ENCODE measurements at places on chromosomes 5 and 9.

GRCh38 chr5:16742938-16743337, 126.1 kb upstream of the RETREG1 start:
- no peak for DNase-seq

- peak; percentile 40 for DNase-seq
These were observed 4.5 kb upstream of the CARD19 start for GRCh38 chr9:93091453-93092081.

- no peak for DNase-seq
These were observed 182.7 kb downstream of the KCNN2 start for GRCh38 chr5:114544561-114544960.

DNA sequence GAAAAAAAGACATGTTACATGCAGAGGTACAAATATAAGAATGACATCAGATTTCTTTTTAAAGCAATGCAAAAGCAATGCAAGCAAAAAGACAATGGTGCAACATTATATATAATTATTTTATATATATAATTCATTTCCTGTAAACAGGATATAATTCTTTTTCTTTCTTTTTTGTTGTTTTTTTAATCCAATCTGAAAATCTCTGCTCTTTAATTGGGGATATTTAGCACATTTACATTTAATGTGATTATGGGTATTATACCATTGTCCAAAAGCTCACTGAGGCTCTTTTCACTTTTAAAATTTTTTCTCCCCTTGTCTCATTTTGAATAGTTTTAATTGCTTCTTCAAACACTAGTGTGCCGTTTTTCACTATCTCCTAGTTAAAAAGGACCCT, 148.9 kb downstream of the FGF18 start:
- no peak for DNase-seq

GRCh38 chr5:103216137-103216536, 42.4 kb upstream of the MACIR start:
- DNase-seq: peak; percentile 46

- peak; percentile 52 for DNase-seq
These were observed 5.1 kb downstream of the IQGAP2 start for GRCh38 chr5:76408104-76408654.

GRCh38 chr9:129252937-129253802, 75.1 kb upstream of the IER5L start:
- no peak for DNase-seq

DNA sequence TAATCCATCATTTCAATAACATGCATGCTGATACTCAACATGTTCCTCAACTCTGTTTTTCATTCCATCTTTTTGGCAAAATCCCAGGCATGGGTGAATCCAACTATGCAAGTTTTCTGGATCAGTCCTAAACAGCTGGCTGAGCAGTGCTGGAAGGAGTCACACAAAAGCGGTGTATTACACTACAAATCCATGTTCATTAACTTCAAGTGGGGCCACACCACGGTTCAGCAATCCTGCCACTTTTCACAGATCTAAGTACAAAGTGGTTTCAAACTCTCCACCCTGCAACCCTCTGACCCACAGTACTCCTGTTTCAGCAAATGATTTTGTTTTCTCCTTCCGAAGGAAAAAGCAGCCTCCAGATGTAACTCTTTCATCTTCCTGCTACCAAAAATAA, 222.5 kb downstream of the EPB41L4A start:
- DNase-seq: no peak

- no peak for DNase-seq
These were observed 320.2 kb downstream of the CTNND2 start for GRCh38 chr5:11584017-11584416.

GRCh38 chr9:92950359-92950955, 3.1 kb downstream of the FGD3 start:
- no peak for DNase-seq

DNA sequence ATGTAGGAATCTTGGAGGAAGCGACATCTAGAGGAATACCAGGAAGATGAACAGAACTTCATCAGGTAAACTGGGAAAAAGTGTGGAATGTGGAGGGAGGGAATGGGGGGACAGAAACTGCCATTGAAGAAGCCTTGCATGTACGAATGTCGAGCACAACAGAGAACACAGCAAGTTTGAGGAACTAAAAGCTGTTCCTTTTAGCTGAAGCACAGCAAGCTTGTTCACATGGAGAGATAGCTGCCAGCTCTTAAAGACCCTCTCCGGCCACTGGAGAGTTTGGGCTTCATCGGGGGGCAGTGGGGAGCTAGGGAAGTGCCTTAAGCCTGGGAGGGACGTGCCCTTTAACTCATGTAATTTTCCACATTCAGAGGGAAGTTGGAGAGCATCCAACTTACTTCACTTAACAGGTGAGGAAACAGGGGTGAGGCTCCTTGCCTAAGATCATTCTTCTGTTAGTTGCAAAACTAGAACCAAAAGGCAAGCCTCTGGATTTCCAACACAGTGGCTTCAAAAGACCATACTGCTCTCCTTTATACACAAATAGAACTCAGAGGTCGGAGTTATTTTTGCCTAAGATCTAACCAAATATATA, 2.3 kb upstream of the CYFIP2 start:
- DNase-seq: no peak

DNA sequence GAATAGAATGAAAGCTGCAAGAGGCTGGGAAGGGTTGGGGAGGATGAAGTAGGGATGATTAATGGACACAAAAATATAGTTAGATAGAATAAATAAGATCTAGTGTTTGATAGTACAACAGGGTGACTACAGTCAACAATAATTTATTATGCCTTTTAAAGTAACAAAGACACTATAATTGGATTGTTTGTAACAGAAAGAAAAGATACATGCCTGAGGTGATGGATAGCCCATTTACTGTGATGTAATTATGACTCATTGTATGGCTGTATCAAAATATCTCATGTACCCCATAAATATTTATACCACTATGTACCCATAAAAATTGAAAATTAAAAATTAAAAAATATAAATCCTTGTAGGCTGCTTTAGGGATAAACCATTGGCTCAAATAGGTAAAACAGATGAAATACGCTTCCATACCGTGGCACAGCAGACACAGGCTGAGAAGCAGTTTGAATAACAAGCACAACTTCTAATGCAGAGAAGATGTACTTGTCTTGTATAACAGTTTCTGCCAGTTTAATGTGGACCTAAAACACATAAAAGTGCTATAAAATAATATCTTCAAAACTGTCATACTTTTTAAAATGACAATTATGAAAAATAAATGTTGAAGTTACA, 34.9 kb downstream of the APBA1 start:
- no peak for DNase-seq

GRCh38 chr9:72149231-72149975, at the start of gene GDA:
Gene GDA, plus strand, starts transcription at chr9:72149440. Its CDS starts 120 bp downstream, at chr9:72149560.
- peak; percentile 17 for DNase-seq

DNA sequence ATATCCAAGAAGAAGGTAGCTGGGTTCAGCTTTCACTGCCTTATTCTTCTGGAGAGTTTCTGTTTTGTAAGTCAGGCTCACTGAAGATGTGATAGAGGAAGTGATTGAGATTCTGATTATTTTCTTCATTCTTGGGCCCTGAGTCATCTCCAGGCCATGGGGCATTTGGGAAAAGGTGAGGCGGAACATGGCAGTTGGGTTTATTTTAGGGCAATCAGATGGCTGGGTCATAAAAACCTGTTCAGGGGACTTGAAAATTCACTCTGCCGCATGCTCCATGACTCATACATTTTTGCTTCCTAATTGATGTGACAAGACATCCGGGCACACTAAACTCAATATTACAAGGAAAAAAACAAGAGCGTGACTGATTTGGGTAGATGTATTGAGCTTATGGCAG, 265.7 kb upstream of the KLF4 start:
- DNase-seq: peak; percentile 66
